ENCODE measurements at places on chromosomes 7 and 10.
A peak's percentile ranks its signal among the peaks of the same experiment; 100 is the strongest.

DNA sequence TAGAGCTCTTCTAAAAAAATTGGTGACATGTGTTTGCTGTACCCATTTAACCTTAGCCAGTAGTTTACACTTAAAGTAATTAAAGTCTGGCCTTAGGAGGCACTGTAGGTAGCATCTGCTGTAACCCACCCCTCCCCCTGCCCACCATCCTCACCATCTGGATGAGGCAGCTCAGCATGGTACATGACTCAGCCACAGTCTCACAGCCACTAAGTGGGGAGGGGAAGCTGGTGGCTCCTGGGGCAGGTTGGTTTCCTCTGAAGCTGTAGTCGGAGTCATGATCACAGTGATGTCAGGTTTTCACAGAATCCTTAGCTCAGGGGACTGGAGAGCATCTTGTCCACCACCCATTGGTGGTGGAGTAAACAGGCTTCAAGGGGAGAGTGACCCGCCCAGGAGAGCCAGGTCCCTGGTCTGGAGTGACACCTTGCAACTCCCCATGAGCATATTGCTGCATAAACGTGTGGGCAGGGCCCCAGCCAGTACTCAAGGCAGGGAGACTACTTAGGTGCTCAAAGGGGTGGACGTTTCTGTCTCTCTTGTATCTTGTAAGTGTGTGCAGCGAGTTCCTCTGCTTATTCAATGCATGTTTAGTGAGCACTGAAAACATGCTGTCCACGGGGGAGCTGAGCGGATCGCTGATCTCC, 125.9 kb downstream of the GRK5 start:
- DNase-seq = peak; percentile 67

DNA sequence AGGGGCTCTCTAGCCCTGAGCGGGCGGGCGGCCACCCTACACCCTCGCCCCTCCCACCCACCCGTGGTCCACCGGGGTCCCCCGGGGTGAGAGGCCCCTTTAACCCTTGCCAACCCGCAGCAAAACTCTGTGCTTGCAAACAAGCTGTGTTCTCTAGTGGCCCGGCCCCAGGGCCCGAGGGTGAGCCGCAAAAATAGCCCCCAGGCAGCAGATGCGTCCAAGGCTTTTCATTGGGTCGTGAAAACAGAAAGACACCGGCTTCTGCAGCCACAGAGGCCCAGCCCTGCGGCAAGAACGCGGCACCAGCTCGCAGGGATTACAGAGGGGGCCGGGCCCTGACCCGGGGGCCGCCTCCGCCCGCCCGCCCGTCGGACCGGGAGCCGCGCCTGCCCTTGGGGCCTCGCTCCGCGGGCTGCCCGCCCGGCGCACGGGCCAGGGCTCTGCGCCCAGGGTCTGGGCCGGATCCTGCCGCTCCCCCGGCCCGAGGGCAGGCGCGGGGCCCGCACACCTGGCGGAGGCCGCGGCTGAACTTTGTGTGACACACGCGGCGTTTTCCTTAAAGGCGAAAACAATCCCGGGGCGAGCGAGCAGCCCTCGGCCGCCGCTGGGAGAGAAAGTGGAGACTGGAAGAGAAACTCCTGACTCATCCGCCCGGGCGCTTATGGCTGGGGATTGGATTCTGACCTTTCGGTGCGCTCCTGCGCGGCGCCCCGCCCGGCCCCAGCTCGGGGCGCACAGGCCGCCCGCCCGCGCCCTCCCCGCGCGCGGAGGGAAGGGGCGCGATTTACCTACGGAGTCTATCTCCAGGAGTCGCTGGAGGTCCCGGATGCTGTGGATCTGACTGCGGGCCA, 2.8 kb downstream of the PDGFA start:
- peak; percentile 33 for DNase-seq

DNA sequence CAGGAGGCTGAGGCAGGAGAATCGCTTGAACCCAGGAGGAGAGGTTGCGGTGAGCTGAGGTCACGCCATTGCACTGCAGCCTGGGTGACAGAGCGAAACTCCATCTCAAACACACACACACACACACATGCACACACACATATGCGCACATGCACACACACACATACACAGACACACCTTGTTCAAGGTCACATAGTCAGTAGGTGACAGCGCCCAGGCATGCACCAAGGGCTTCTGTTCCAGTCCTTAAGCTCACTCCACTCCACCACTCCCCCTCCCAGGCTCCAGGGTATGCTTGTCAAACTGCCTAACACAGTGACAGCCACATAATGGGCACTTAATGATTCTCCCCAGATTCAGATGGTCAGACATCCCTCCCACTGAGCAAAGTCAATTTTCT, 37.0 kb downstream of the KCNMA1 start:
- no peak for DNase-seq

GRCh38 chr7:23486002-23486773, 15.9 kb upstream of the IGF2BP3 start:
- DNase-seq = no peak

- DNase-seq = no peak
Observed at GRCh38 chr10:62019013-62019684, 117.7 kb downstream of the ARID5B start.

DNA sequence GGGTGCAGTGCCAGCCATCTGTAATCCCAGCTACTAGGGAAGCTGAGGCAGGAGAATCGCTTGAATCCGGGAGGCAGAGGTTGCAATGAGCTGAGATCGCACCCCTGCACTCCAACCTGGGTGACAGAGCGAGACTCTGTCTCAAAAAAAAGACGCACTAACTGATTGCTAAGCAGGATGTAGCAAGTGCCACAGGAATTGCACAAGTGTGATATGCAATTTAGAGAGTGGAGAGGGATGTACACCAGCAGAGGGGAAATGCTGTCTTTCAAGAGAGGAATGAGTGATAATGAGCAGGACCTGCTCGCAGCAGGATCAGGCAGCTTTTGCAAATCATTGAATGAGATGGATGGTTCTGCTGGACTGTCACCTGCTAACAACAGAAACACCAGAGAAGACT, 13.3 kb upstream of the SLC16A12 start:
- DNase-seq = no peak

DNA sequence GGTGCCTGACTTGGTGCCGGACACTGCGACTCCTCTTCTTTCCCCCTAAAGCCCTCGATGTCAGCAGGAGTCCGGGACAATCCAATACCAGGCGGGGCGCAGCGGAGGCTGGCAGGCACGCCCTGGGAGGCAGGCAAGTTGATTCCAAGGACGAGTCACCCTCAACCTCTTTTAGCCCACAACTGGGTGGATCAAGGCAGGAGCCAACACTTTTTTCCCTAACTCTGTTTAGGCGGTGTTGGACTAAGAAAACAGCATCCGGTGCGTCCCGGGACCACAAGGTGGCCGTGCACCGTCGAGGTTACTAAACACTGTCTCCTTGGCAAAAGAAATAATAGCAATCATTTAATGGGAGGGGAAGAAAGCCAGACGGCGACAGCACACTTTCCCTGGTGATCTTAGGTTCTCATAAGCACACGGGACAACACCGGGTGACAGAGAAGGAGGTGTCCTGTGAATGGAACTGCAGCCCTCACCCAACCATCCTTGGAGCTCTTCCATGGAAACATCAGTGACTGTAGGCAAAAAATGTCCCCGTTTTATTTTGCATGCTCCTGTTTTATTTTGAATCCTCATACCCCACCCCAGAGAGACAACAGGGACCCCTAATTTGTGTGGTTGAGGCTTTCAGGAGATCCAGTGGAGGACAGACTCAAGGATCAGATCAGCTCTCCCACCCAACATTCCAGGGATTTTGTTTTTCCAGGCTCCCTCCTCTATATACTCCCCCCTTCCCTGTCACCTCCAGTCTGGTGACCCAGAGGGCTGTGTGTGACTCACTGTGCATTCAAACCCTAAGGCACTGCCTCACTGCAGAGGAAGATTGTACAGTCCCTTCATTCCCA, 1.3 kb upstream of the CALCR start:
- no peak for DNase-seq

GRCh38 chr10:123624086-123624485, 42.1 kb upstream of the GPR26 start:
- DNase-seq = no peak

- DNase-seq = no peak
Observed at GRCh38 chr10:109974504-109975191, 33.1 kb upstream of the ADD3 start.

DNA sequence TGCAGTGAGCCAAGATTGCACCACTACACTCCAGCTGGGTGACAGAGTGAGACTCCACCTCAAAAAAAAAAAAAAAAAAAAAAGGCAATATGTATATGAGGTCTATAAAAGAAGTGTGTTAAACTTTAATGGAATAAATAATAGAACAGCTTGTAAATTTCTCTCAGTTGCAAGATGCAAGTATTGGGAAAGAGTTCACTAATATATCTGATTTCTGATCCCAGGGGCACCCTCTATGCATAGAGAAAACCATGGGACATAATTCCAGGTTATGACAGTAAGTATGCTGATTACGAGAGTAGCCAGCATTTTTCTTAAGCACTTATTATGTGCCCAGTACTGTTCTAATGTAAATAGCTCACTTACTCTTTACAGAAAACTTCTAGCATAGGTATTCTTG, 66.1 kb upstream of the AFAP1L2 start:
- no peak for DNase-seq

DNA sequence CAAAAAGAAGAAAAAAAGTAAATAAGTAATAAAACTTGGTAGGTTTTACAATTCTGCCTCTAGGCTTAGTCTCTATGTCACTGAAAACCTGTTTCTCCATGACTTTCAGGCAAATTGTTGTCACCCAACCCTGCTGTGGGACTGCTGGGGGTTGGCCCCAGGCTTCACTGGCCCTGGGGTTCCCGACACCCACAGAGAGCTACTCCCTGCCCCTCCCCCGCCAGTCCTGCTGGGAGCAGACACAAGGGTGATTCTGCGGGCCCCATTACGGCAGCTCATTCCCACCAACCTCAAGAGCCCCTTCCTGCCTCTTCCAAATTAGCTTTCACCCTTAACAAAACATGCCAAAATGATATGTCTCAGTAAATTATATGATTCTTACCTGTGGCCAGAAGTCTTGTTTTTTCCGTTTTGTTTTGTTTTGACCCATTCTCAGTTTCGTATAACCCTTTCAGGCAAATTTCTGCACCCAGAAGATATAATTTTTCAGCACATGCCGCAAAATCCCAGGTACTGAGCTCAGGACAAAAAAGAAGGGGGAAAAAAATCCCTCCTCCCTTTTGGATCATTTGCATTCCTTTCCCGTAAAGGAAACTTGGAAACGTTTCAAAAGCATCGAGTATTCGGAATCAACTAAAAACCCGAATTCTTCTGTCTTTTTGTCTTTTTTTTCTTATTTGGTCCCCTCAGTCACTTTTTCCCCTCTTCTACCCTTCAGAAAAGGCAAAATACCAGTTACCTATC, 27.8 kb downstream of the CHST15 start:
- no peak for DNase-seq

- DNase-seq = no peak
Observed at GRCh38 chr7:69243016-69243415, 355.3 kb upstream of the AUTS2 start.

DNA sequence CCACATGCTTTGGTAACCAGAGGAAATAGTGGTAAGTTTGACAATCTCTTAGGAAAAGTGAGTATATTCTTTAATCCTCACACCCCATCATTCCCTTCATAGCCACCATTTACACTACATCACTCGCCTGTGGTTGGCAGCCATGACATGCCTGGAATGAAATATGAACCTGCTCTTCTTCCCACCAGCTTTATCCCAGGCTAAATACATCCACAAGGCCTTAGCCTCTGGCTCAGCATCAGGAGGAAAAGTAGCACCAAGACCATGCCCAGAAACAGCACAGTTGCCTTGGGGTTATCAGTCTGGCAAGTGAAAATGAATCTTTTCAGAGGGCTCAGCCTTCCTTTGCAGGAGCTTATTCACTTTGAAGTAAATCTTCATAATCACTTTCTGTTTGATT, 40.3 kb downstream of the SGCE start:
- DNase-seq = no peak

DNA sequence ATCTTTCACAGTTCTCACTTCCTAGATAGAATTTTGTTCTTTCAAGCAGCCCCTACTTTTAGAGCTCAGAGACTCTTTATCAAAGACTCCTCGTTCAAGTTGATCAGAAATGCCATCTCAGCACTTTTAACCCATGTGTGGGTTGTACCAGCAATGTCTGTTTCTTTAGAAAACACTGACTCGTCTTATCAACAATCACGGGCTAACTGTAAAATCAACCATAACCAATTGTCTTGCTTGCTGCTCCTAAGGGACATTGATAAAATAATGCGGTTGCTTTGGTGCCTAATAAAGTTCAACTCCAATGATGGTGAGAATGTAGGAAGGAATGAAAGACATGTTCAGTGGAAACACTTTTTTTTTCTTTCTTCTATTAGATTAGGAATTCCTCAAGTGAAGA, 12.9 kb upstream of the CDK6 start:
- no peak for DNase-seq

DNA sequence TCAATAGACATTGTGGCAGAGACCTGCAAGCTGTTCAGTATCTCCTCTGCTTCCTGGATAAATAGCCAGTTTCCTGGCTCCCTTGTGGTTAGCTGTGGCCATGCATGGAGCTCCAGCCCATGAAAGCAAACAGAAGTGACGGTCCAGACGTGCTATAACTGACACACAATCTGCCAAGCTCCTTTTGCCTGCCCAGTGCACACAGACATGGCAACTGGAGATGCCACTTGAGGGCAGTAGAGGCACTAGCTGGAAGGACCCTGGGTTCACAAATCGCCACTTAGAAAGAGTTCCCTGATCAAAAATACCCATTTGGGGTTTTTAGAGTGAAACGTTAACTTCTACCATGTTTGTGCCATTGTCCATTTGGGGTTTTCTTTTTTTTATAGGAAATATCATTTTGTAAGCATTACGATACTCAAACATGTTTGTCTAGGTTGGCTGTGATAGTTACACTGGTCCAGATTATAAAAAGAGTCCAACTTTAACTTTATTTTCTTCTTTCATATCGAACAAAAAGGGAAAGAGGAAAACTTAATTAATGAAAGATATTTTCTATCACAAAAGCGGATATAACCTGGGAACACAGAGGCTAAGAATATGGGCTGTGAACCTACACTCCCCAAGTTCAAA, 31.3 kb downstream of the KIN start:
- DNase-seq = peak; percentile 6

- no peak for DNase-seq
Observed at GRCh38 chr7:101159696-101160674, 5.4 kb downstream of the VGF start.

- no peak for DNase-seq
Observed at GRCh38 chr7:95509199-95509598, 23.5 kb downstream of the ASB4 start.

DNA sequence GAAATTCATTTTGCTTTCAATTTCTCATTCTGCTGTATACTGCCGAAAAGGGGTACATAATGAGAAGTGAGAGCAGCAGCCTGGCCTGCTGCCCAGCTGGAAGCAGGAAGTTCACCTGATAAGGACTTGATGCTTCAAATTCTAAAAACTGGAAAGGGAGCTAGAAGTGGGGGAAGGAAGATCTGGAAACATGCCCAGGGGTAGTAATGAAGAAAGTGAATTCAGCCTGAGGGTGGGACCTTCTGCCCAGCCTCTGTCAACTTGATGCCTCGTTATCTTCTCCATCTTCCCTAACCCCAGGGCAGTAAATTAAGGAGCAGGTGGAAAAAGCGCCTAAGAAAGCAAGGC, 69.4 kb downstream of the ARMH3 start:
- DNase-seq = no peak

- DNase-seq = peak; percentile 77
Observed at GRCh38 chr7:74289018-74289658, at the start of gene CLIP2. Gene CLIP2 (plus strand): TSS chr7:74289407. CDS start chr7:74317547, 28,140 bp downstream.

GRCh38 chr7:157547102-157547501, 210.3 kb downstream of the DNAJB6 start:
- no peak for DNase-seq
